ENCODE measurements at places on chromosomes 4 and X. TPM values are rescaled to one million over a fixed set of nuclear protein-coding genes. Genes with fewer than 3 reads are reported as not detected.

DNA sequence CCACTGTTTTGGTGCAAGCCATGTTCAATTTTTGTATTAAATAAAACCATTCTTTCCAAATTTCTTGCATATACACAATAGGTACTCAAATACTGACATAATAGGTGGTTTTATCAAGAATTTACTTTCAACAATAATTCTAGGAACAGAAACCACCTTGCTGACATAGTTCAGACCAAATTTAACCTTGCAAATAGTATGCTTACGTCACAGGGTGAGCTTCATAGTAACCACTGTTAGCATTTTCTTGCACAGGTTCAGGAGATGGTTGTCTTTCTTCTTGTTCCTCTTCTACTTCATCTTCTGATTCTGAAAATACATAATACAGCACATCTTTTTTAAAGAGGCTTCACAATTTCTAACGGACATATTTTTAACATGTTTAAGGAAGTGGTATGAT is 17.6 kb downstream of the G3BP2 start:
- DNase-seq, result no peak

DNA sequence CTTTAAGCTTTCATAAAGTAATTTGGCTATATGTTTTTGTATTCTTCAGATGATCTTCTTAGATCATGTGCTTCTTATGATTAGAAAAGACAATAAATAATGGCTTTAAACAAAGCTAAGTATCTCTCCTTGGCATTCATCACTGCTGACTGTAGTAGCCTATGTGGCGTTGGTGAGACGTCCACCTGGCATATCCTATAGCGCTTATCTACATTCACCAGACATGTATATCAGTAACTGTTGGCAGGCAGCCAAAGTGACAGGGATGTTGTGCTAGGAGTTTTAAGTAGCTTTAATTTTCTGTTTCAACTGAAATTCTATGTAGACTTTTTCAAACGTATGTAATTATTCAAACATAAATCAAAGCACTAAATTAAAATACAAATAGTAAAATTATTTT is 276.4 kb downstream of the IL15 start:
- DNase-seq, result no peak

- DNase-seq, result no peak
Observed at GRCh38 chr4:111263836-111264235, 641.0 kb upstream of the PITX2 start.

GRCh38 chr4:159282944-159283343 is 180.1 kb downstream of the RAPGEF2 start:
- no peak for DNase-seq

DNA sequence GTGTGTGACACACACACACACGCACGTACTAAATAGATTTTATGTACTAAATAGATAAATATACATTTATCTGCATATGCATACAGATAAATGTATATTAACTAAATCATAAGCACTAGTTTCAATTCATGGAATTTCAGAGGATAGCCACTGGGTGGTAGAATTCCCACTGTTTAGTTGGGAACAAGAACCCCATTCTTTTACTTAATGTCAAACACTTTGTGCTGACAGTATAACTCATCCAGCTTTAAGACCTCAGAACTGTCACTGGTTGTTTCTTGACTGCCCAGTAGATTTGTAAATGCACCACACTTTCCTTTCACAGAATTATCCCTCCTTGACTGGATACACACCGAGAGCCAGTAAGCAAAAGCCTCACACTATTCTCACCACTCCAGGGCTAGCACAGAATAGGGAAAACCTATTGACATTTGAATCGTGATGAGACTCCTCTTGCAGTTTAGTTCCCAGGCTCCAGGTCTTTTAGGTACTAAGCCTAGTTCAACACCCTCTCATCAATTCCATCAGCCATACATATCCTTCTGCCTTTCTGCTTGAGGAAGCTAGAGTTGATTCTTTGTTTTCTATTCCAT is 32.4 kb downstream of the PPARGC1A start:
- DNase-seq, result no peak

DNA sequence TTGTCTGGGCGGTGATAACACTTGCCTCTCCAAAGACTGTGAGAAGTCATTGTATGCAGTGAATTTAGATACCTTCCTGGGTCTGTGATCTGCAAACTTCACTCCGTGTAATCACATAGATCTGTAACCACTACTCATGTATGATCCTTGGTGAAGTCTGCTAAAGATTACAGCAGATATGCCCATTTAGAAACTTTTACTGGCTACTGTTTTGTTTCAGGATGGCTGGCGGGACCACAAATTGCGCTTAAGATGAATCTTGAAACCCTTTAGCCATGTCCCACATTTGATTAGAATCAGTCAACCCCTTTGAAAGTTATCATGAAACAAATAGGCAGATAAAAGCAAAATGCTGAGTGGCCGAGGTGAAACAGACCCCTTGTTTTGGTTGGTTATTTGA is 126.5 kb upstream of the SCML1 start:
- DNase-seq, result no peak

DNA sequence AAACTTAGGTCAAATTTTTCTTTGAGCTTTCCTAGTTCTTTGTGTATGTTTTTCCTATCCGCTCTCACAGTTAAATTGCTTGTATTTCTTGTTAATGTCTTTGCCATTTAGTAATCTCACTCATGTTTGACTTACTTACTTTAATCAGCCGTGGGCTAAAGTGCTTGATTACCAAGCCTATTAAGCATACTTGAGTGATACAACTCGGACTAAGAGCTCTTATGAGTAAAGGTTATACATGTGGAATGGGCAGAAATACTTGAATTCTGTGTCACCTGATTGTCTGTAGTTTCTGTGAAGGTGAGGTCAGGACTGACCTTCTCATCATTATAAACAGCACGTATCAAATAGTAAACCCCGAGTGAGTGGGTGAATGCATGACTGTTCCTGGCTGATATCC is 664.5 kb downstream of the PDHA2 start:
- DNase-seq, result no peak

PPEF1 gene
- total RNA-seq, result 2.3 TPM

IL15 gene
- total RNA-seq, result 3.8 TPM

PDGFRA gene
- 17.7 TPM for total RNA-seq

ING2 gene
- total RNA-seq, result 18.6 TPM

Measured in suprapubic skin (tissue), 4 donors.